CD4-positive, alpha-beta T cell treated with Interleukin-4 for 1 hour (primary cell): ENCODE measurements at places on chromosomes 11 and 22.

DNA sequence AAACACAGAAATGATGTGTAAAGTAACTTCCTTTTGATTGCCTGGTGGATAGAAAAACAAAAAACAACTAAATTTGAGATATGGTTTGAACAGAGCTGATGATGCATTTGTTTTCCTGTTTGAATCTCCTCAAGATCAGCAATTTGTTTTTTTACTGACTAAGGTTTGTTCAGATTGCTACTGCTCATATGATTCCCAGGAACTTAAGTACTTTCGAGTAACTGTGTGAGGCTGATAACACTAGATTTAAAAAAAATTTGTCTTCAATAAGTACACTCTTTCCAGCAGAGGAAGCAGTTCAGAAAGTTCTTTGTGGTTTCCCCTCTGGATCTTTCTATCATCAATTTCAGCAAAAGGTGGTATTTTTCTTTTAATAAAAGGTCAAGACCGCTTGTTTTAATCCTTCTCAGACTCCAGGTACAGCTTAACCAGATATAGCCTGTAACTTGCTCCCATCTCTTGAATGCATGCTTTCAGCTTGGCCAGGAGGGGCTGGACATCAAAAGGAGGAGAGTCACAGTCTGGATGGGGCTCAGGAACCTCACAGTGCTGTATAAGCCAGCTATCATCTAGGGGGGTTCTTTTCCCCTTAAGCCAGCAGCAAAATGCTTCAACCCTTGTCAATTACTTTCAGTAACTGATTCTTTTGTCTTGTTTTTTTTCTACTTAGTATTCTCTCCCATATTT is 12.3 kb upstream of the MS4A6E start:
- DNase-seq = no peak

- no peak for DNase-seq
These were observed 18.1 kb downstream of the CECR2 start for GRCh38 chr22:17387356-17387755.

GRCh38 chr22:37228106-37229011 is 15.7 kb downstream of the RAC2 start:
- peak; percentile 61 for DNase-seq

DNA sequence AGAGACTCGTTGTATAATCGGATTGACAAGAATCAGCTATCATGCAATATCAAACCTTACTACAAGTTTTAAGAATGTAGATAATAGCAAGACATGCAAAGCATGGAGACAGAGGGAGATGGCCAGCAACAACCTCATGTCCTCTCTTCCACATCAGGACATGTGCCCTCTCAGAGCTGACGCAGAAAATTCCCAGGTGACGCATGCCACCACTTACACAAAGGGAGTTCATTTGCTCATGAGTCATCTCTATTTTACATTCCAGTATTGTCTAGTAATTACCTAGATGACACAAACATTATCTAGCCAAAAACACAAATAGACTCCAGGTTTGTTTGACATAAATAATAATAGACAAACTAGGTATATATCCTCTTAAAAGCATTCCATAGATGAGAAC is 38.1 kb upstream of the OPCML start:
- DNase-seq = no peak

DNA sequence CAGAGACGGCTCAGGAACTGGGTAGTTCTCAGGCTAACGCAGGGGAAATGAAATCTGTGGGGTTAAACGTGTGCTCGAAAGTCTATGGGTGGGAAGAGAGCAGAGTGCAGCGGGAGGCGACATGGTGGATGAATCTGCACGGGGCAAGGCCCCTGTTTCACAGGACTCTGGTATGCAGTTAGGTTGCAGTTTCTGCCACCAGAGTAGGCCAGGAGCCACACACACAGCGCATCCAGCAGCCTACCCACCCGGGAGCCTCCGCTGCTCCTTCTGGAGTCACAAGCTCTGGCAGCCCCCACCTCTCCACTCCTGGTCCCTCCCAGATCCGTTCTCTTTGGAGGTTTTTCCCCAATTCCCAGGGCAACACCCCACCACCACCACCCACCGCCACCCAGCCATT is 27.0 kb downstream of the SPATA19 start:
- DNase-seq = no peak

DNA sequence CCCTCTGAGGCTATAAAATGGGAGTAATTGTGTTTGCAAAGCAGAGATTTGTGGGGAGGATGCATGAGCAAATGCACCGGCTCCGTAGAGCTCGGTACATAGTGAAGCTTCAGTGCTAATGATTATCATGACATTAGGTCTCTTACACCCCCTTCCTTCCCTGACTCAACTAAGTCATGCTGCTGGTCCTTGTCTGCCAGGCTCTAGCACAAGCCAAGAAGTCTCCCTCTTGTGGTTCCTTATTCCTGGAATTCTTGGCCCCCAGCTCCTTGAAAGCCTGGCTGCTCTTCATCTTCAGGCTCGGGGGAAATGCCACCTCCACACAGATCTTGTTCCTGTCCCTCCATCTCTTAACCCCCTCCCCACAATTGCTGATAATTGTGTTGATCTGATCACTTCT is 45.7 kb upstream of the SYT13 start:
- no peak for DNase-seq

DNA sequence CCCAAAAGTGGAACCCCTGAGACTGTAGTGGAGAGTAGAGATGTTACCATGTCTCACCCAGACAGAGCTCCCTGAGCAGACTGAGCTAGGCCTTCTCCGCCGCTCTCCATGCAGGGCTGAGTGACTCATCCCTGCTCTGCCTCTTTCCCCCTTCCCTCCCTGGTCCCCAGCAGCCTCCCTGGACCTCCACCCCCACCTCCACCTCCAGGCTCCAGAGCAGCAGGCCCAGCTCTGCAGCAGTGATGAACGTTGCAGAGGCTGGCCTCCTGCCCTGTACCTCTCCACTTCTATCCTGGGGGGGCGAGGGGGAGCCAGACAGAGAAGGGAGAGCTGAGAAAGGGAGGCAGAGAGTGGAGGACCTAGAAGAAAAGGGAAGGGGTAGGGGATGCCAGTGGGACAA is 19.3 kb upstream of the ARAP1 start:
- DNase-seq = no peak

- DNase-seq = no peak
These were observed 9.2 kb upstream of the PARVG start for GRCh38 chr22:44171561-44171960.

GRCh38 chr11:27227736-27228135 is 135.3 kb downstream of the CCDC34 start:
- DNase-seq = no peak

GRCh38 chr11:94926271-94926625 is 47.1 kb downstream of the CWC15 start:
- no peak for DNase-seq
